ENCODE measurements at places on chromosomes 5 and 9. TPM values are rescaled to one million over a fixed set of nuclear protein-coding genes. Genes with fewer than 3 reads are reported as not detected.

DNA sequence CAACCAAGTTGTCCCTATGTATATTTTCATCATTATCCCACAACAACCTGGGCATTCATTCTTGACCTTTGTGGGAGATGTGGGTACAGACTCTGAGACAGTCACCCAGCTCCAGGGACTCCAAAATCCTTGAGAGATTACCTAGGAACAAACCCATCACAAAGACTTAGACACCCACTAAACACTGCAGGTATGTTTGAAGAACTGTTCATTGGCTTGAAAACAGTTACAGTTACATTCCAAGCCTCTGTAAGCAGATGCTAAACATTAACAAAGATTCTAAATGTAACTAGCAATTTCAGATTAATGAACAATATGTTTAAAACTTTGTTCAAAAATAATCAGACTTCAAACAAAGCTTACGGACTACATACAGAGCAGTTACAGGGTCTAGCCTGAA is 24.7 kb downstream of the DEPDC1B start:
- DNase-seq: no peak

GRCh38 chr5:132190161-132190817 is 37.4 kb downstream of the P4HA2 start:
- peak; percentile 35 for DNase-seq

DNA sequence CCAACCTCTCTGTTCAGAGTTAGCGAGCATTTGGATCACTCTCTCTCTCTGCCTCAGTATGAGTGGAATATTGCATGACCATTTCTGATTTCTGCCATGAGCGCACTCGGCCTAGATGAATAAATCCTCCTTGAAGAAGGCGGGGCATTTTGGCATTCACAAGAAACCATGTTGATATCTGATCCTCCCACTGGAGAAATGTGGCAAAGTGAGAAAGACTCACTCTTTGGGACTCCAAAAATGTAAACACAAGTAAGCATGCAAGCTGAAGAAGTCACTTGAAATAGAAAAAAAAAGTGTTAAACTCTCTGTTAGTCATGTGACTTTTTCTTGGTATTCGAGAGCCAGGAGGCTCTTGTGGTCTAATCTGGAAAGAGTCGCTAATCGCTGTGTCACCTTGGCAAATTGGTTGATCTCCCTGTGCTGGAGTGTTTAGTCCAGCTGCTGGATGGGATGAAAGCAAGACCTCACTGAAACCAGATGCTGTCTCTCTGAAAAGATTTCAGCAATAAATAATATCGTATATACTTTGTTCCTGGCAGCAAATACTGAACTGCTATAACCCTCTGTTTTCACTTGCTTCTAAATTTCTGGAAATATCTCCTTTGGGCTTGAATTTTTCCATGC is 95.5 kb downstream of the GHR start:
- no peak for DNase-seq

DNA sequence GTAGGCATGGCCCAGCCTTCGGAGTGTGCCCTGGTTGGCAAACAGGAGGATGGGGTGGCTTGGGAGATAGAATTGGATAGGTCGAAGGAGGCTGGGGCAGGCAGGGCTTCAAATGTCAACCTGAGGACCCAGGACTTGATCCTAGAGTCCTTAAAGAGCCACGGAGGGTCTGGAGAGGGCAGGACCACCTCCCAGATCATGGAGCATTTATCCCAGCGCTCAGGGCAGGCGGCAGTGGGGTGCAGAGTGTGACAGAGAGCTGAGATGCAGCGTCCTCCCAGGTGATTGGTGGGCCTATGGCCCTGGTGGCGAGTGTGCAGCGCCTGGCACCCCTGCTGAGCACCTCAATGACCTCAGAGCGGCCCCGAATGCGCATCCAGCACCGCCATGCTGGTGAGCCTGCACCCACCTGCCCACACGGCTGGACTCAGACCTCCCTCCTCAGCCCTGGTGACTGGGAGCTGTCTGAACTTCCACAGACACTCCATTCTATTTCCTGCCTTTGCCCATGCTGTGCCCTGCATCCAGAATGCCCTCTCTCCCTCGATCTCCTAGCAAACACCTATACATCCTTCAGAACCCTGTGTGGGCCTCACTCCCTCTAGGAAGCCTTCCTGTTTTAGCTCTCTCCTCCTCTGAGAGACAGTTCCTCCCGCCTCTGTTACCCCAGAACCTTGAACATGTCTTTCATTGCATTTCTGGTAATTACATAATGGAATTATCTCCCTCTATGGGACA is 6.3 kb downstream of the ADGRD2 start:
- DNase-seq: no peak

The SLC24A2 gene
- 3.7 TPM for total RNA-seq

The FAM78A gene
- total RNA-seq: 0.82 TPM

- DNase-seq: no peak
Observed at GRCh38 chr5:39257554-39257953, 38.2 kb upstream of the FYB1 start.

The GABRP gene
- total RNA-seq: not detected

The GARIN3 gene
- total RNA-seq: not detected

DNA sequence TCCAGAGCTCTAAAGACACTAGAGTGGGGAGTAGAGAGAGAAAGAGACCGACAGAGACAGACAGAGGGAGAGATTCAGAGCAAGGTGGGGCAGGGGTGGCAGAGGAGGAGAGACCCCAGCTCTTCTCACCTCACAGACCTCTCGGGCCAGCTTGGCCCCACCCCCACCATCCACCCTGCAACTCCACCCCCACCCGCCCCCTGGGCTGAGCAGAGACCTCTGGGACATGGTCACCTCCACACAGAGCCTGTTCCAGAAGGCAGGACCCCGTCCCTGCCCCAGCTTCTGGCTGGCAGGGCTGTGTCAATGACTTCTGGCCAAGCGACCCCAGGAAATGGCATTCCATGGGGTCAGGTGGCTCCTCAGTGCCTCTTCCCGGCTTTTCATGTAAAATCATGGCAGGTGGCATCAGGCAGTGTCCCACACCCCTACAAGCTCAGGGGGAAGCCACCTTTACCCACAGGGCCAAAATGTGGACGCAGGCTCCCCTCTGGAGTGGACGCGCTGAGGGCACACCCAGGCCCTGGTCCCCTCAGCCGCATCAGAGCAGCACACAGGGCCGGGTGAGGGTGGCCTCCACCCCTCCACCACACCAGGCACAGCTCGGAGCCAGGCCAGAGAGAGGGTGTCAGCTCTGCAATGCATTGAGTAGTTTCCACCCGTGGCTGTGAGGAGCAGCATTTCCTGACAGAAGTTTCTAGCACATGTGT is 131.2 kb upstream of the LPCAT1 start:
- no peak for DNase-seq

The SLC35D2 gene
- 2.9 TPM for total RNA-seq

DNA sequence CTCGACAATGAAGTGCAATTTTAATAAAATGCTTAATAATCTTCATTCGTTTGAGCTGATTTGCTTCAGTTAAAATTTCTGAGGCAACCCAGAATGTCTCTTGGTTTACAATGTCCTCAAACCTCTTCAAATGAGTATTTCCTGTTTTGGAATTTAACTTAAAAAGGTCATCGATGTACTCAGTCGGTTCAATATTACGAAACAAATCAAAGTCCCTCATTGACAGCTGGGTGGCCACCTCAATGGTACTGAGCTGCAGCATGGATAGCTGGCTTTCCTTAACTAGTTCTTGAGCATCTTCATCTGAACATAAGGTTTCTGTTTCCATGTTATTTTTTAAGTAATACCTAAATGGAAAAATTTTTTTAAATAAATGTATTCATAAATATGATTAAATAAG is 173.3 kb downstream of the RAPGEF6 start:
- DNase-seq: no peak

DNA sequence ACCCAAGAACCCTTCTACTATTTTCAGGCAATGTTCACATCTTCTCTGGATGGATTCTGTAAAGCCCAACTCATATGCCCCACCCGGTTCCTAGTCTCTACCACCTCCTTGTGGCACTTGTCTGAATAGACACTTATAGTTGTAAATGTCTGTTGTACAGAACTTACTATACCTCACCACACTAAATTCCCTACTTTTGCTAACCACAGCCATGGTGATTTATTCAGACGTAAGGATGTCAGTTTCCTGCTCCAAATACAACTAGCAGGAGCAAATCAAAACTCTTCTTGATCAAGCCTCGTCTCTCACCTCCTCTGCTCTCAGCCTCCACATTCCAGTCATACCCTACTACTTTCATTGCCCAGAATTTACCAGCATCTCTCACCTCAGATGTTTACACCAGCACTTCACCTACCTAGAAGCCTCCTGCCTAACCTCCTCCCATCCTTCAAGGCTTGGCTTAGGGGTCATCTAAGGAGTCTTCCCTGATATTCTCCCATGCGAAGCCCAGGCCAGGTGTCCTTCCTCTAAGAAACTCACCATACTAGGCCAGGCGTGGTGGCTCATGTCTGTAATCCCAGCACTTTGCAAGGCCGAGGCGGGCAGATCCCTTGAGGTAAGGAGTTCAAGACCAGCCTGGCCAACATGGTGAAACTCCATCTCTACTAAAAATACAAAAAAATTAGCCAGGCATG is 75.5 kb downstream of the MAPKAP1 start:
- DNase-seq: peak; percentile 25

GRCh38 chr9:132740526-132741309 is 70.5 kb downstream of the GTF3C4 start:
- no peak for DNase-seq

DNA sequence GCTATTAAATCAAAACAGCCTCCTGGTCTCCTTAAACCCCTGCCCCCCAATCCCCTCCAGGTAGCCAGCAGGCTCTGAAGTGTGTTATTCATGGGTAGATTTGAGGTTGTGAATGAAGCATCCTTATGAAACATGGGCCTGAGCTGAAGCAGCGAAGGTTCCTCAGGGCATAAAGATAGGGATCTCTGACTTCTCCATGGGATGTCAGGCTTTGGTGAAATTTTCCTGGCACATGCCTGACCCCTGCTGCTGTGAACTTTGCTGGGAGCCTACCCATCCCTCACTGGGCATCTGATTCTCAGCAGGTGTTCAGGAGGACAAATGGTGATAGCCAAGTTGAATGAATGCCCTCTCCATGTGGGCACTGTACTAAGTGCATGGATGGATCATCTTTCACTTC is 250.3 kb downstream of the ASTN2 start:
- no peak for DNase-seq

DNA sequence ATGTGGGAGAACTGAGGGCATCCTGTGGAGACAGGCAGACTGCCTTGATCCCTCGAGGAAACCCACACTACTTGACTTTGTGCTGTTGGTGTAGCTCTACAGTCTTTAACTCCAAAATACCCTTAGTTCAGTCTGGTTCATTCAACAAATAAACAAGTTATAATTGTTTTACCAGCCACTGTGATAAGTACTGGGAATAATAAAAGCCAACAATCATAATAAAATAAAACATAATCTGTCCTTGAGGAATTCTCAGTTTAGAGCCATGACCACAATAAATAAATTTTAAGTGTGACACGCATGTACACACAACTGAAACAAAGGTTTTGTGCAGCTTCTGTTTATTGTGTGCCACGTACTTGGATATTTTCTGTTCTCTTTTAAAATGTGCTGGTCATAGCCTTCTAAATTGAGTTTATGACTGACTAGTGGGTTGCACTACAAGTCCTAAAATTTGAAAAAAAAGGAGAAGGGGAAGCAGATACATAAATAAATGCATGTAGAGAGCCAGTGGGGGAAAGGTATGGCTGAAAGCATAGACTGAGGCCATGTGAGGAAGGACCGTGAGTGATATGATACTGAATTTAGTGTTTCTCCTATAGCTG is 6.2 kb upstream of the SCAMP1 start:
- DNase-seq: no peak

The PDZD2 gene
- total RNA-seq: 14.7 TPM

The TXNDC8 gene
- not detected for total RNA-seq

DNA sequence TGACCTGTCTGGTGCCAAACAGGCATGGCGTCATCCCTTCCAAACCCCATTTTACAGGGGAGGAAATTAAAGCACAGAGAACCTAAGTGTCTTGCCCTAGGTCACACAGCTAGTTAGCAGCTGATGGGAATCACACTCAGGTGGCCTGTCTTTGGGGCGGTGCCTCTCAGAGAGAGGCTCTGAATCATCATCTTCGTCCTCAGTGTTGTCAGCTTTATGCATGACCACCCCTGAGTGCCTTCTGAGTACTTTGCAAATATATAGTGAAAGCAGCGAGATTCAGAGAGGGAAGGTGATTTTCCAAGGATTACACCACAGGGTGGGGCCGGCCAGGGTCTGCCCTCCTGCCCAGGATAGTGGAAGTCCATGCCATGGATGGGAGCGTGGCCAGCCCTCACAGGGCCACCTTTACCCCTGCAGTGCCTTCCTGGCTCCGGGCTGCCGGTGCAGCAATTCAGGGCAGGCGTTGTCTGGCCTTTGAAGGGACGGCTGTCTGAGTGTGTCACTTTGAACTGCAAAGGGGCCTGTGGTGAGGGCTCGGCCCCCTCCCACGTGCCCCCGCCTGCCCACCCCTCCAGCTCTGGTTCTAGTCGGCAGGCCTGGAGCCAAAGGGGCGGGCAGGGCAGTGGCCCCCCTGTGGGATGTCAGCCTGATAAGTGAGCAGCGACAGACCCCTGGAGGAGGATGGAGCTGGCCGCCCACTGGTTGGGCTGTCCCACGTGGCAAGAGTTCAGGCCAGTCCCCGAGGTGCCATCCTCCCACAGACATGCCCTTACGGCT is 16.9 kb downstream of the LMX1B start:
- DNase-seq: no peak

The PCA3 gene
- total RNA-seq: 0.82 TPM

DNA sequence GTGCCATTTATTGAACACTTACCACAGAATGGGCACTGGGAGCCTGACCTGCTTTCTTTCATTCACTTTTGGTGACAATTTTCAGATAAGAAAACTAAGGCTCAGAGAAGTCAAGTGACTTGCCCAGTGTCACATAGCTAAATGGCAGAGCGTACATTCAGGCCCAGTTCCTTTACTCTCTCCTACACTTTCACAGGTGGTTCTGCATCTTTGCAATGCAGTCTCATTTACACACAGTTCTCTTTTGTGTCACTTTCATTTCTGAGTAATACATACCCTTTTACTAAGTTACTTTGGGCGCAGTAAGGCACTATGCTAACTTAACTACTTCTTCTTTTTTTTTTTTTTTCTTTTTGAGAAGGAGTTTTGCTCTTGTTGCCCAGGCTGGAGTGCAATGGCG is 8.3 kb downstream of the NFIL3 start:
- no peak for DNase-seq

The TMEM245 gene
- total RNA-seq: 67.3 TPM

The GCNT4 gene
- total RNA-seq: 2.4 TPM

DNA sequence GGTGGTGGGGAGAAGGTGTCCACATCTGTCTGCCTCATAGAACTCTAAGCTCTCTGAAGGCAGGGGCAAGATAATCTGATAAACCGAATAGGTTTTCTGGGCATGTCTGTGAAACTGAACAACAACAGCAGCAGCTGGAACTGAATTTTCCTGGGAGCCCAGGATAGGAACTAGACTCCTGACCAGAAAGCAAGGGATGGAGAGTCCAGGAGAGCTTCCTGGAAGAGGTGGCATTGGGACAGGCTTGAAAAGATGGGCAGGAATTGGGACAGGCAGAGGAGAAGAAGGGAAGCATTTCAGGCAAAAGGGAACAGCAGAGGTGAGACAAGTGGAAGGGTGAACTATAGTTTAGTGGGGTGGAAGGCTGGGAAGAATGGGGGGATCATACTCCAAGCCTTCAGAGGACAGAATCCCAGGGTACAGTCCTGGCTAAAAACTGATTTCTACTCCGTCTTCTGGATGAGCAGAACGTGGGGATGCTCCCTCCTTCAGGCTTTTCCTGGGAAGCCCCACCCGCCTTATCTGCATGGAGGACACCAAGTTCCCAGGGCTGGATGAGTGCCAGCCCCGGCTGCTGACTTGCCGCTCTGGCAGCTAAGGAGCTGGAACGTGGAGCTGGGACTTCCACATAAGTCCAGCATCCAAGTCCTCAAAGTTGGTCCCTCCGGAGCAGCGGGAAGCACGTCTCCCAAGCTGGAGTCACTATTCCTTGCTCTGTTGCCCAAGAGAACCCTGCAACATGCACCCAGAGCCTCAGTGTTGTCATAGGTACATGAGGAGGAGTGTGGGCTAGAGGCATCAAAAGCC is 13.9 kb upstream of the KIF12 start:
- DNase-seq: no peak
